ENCODE measurements at places on chromosomes 6 and 20.

DNA sequence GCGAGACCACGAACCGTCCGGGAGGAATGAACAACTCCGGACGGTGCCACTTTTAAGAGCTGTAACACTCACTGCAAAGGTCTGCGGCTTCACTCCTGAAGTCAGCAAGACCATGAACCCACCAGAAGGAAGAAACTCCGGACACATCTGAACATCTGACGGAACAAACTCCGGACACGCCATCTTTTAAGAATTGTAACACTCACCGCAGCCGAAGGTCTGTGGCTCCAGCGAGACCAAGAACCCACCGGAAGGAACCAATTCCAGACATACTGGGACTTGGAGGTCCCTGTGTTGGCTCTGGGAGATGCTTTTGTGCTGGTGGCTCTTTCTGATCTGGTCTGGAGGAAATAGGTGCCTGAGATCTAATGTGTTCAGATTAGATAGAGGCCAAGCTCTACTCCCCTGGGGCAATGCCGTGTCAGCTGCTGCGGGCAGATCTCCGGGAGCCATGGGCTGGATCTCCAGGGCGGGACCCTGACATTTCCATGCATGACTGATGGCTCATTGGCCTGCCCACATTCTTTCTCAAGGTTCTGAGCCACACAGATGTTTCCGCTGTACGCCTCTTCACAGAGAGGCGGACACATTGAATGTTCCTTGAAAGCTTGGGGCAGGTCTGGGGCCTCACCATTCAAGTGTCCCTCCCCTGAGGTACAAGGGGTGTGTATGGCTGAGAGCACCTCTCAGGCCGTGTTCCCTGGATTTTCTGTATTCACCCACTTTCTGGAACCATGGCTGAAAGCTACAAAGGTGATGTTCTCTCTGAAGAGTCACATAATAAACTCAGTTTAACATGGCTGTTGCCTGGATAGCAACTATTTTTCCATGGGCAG is 29.3 kb downstream of the GMPR start:
- no peak for DNase-seq

- DNase-seq = peak; percentile 35
Measured at GRCh38 chr20:36941401-36941835, 10.1 kb downstream of the SAMHD1 start.

DNA sequence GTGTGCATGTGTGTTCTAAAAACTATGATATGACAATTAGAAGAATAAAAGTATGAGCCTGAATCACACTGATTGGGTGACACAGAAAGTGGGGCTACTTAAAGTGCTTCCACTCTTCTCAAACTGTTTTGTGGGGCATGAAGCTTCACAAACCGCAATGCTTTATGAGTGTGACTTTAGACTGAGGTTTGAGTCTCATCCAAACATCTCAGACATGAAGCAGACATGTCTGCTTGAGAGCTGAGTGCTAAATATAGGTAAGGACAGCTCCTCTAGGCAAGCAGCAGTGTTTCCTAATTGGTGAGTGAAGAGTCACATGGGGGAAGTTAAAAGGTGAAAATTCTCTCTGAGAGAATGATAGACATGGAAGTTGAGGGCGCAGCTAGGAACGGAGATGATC is 726.9 kb upstream of the CITED2 start:
- DNase-seq = no peak

DNA sequence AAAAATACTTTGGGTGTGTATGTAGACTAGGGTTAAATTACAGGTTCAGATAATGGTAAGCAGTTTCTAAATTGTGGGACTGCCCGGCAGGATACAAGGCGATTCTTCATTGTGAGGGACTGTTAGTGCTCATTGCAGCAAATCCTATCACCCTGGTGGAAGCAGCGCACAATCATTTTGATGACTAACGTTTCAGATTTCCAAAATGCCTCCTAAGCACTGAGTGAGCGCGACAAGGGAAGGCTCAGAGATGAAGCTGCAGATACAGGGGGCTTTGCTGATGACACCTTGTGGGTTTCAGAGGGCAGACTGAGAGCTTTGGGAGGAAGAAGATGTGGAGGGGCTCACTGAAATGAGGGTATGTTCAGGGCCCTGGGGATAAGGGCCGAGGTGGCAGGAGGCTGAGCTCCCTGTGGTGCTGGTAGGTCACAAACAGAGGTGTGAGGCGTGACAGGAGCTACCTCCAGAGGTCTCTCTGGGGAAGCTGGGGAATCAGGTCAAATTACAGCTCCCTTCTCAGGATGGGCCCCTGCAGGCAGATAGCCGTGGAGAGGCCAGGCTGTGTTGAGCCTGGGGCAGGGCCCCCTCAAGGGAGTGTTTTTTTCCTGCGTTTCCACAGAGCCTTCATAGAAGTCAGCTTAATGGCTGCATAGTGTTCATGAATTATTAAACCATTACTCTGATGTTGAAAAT is 84.5 kb upstream of the FYN start:
- no peak for DNase-seq

- DNase-seq = peak; percentile 59
Measured at GRCh38 chr6:137218473-137218916, 690 bp downstream of the IFNGR1 start.

DNA sequence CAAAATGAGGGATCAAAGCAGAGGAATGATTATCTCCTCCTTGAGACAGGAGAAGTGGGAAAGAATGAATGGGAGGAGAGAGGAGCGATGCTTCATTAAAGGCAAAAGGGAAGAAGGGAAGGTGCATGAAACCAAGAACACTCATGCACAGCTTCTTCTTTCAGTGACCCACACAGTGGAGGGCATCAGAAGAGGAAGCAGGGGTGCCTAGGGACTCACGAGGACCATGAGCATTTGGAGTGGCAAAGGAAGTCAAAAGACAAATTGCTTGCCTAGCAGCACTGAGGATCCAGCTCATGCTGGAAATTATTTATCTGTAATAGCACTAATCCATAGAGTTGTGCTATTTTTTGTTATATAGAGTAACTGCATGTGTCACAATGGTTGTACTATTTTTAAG is 66.1 kb downstream of the SMLR1 start:
- DNase-seq = peak; percentile 74

DNA sequence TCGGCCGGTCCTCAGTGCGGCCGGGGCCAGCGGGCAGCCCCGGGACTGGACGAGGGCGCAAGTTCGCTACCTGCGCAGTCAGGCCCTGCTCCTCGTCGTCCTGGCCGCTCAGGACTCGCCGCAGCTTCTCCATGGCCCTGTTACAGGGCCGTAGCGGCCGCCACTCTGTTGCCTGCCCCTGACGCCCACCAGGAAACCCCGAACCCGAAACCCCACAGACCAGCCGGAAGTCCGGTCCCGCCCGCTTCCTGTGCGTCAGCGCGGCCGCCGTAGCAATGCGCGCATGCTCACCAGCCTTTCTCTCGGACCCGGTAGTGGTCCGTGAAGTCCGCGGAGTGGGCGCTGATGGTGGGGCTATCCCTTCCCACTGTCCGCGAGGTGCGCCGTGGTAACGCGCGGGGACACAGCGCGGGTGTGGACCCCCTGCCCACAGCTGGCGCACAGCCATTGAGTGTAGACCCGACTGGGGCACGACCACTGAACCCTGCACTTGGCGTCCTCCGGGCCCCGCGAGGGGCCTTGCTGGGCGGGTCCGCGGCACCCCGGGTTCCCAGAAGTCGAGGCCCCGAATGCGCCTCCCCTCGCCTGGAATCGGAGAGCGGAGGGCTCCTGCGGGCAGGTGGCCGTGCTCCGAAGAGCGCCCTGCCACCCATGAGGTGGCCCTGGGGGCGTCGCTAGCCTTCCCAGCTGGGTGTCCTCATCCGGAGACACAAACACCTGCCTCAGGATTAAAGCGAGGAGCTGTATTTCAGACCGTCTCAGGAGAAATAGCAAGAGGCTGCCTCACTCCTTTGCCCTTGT is at the start of gene SFT2D1:
TSS of gene SFT2D1 (minus strand) at position 197 of the 801 bp plus-strand sequence. CDS start at position 133, 64 bp downstream.
- DNase-seq = peak; percentile 86

DNA sequence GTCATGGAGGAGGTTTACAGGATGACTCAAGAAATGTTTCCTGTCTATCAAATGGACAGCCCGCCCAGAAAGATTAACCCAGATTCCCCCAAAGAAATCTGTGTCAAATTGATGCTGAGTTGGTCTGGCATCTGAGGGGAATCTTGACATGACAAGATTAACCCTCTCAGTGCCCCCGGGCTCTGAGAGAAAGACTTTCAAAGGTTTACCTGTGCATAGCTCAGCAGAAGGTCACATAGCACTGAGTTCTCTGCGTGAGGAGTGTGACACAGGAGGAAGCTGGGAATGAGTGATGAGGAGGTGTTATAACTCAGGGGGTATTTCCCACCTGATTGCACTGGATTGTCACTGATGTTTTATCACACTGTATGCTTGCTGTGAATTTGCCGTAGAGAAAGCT is 601.2 kb downstream of the DHX35 start:
- no peak for DNase-seq

DNA sequence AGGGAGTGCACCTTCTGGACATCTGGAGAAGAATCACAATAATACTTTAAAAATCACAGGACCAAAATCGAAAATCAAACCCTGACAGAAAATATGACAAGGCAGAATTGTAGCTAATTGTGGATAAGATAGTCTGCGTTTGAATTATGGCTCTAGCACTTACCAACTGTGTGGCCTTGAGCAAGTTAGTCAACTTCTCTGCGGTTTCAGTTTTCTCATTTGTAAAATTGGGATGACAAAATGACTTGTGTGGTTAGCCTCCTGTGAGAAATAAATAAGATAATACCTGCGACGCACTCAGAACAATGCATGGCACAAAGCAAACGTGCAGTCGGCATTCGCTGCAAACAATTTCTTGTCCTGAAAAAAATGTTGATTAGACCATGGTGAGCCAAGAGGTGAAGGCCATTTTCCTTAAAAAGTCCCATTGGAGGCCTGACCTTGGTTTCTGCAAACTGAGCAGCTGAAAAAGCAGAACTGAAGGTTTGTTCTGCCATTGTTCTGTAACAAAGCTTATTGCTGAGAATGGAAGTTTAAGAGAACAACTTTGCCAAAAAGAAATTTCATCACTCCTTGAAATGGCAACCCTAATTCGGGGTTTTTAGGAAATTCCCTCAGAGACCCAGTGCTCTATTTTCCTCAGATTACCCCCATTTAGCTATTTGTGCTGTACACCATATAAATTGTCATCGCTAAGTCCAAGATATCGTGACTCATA is 266.3 kb downstream of the ERMARD start:
- DNase-seq = no peak

DNA sequence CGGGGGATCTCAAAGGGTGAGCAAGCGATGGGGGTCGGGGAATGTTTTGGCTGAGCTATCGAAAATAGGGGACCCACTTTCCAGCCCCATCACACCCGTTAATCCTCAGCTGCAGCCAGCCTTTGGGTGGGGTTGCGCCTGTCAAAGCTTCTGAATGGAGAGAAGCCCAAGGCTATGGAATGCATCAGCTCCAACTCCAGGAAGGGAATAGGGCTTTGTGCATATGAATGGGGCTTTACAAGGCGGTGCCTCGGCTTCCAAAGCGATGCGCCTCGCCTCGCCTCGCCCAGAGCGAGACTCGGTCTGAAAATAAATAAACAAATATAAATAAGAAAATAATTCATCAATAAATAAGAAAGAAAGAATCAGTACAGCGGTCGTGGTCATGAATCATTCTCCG is 751.4 kb upstream of the DEFB115 start:
- DNase-seq = no peak

DNA sequence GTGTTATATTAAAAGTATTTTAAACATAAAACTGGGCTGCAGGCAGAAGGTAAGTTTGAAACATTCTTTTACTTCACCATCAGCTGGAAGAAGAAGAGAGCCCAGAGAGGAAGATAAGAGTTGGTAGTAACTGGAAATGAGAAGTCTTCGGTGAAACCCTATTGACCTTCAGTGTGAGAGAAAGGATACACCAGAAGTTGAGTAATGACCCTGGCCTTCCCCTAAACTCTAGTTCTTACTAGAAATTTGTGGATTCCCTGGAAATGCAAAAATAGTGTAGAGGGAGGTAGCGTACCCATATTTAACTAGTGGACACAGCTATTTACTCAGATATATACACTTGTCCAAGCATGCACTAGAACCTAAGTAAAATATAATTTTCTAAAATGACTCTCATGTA is 8.0 kb upstream of the EPM2A start:
- DNase-seq = no peak

DNA sequence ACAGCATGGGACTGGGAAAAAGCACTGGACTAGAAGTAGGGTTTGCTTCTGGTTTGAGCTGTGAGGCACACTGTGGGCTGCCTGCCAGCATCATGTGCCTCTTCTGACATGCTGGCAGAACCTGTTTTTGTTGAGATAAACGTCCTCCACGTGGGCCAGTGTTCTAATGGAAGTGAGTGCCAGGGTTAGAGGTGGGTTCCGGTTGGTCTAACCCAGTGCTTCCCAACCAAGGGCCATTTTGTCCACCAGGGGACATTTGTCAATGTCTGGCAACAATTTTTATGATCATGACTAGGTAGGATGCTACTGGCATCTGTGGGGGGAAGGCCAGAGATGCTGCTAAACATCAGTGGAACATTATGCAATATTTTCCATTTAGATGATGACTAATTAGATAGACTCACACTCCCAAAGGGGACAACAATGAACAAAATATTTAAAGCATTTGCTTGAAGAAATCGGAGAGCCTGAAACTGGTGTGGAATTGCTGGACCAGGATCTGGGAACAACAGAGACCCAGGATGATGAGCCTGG is 7.8 kb upstream of the APMAP start:
- peak; percentile 73 for DNase-seq

GRCh38 chr6:24574809-24575208 is 71.2 kb downstream of the KIAA0319 start:
- DNase-seq = peak; percentile 62

DNA sequence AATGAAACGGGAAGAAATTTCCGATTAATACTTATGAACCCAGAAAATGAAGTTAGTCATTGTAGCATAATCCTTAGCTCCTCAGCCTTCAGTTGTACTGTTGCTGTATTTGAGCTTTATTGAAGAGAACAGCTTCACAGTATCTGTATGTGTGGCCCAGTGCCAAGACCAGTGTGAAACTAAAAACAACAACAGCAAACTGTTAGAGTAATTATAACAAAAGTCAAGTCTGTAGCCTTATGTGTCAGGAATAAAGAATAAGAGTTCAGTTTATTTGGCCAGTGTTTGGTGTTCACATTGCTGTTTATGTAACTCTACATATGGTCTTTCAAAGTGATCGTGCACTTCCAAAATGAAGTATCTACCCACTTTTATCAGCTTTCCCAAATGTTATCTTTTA is 70.9 kb downstream of the ARID1B start:
- DNase-seq = no peak

DNA sequence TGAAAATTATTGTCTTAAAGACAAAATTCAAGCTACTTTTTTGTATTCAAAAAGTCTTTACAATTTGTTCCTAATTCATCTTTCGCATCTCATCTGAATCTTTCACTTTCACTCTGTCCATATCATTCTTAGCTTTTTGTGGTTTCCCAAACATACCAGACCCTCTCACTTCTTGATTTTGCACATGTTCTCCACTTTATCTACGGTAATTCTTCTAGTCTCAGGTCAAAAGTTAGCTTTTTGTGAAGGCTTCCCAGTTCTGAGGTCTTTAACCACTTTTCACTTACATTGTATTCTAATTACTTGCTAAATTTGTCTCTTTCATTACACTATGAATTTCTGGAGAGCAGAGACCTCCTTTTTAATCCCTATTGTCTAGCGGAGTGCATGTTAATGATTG is 34.6 kb upstream of the EPHA7 start:
- DNase-seq = no peak
